ENCODE measurements at places on chromosomes 2 and 18.

DNA sequence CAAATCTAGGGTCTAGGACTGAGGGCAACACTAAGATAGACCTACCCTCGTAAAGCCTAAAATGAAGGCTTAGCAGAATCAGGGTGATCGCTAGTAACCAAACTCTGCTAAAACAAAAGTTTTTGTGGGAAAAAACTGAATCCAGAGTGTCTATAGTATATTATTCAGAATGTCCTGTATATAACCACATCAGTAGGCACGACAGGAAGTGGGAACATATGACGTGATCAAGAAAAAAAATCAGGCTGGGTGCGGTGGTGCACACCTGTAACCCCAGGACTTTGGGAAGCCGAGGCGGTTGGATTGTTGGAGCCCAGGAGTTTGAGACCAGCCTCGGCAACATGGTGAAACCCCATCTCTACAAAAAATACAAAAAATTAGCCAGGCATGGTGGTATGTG lies 106.1 kb downstream of the UGGT1 start:
- no peak for DNase-seq

DNA sequence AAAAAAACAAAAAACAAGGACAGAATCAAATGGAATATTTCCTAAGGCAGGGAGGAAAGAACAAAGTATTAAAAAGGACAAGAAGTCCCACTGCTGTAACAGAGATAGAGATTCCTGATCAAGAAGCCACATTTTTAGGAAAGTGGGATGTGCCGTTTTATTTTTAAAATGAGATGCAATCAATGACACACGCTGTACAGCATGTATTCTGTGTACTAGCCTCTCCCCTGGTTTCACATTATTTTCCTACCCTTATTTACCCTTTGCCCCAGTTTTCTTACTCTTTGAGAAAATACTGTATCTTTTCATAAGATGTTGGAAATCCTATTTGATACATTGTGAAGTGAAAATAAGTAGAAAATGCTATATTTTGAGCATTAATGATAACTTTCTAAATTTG lies 45.8 kb downstream of the E2F6 start:
- no peak for DNase-seq

DNA sequence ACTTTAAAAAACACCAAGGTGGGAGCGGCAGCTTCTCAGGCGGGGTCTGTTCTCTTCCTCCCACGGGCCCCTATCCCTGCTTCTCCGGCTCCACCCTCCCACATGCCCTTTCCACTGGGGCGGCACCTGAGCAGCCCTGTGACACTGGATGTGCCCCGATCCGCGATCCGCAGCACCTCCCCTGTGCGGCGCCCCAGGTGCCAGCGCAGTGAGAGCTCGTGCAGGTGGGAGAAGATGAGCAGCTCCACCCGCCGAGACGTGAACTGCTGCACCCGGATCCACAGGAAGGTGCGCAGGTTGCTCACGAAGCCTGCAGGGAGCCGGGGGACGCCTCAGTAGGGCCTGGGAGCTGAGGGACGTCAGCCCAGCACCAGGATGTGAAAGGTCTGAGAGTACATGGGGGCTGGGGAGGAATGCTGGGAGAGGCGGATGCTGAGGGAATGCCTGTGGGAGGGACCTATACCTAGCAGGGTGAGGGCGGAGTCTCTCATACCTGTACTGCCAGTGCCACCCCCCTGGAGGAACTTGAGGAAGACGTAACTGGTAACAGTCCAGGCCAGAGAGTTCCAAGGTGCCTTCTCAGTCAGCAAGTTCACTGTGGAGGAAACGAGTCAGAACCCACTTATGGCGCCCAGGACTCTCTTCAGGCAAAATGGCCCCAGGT lies 2.8 kb downstream of the ABCB6 start:
- no peak for DNase-seq

DNA sequence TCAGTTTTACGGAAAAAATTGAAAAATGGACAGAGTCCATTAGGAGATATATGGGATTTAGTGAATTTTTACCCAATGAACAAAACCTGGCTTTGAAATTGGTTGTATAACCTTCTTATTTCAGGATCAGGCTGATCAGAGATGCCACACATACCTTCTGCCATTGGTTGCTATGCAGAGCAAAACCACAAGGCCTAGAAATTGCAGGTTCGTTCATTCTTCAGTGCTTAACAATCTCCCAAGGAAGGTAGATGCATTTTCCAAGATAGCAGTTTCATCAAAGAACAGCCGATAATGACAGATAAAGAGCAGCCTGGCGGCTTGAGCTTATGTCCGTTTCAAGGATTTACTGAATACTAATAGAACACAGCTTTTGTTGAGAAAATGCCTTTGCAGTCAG lies 868.8 kb downstream of the EPHA4 start:
- DNase-seq: no peak

DNA sequence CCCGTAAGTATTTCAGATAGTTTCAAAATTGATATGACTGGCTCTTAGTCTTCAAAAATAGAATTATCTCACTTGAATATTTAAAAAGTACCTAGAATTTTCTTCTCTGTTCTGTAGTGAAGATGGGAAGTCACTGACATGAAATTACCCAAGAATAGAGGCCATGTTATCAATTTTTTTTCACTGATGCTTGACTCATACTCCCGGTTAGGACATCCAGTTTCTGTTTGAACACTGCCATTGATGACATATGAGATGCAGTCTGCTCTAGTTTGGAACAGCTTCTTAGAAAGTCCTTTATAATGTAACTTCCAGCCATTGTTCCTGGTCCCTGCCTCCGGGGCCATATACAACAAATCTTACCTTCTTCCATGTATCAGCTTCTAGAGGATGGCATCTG lies 26.0 kb downstream of the MAP3K20 start:
- no peak for DNase-seq

- no peak for DNase-seq
Observed at GRCh38 chr18:31685097-31686082, 1.0 kb upstream of the B4GALT6 start.

GRCh38 chr2:230129343-230129742 lies 60.6 kb upstream of the SLC16A14 start:
- DNase-seq: no peak

GRCh38 chr18:28189400-28190239 lies 12.7 kb upstream of the CDH2 start:
- DNase-seq: no peak

GRCh38 chr2:65129286-65129825 lies 550 bp downstream of the RAB1A start:
- no peak for DNase-seq

- no peak for DNase-seq
Observed at GRCh38 chr2:239762655-239763269, 262.4 kb downstream of the NDUFA10 start.

DNA sequence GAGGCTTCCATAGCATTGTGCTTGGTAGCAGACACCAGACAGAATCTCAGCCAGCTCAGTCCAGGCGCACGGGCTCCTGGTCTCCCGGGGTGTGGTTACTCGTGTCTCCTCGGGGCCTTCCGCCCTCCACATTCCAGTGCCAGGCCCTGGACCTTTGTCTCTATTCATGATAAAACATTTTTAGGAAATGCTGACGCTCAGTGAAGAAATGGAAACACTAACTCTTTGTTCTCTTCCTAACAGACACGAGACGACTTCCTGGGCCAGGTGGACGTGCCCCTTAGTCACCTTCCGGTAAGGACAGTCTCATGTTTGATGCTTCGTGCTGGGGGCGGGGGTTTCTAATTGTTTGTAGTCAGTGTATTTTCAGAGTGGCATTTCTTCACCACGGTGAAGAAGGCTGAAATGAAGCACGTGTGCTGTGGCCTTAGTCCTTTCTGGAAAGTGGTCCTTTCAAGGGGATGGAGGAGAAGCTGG lies 271.8 kb downstream of the NEDD4L start:
- DNase-seq: no peak

DNA sequence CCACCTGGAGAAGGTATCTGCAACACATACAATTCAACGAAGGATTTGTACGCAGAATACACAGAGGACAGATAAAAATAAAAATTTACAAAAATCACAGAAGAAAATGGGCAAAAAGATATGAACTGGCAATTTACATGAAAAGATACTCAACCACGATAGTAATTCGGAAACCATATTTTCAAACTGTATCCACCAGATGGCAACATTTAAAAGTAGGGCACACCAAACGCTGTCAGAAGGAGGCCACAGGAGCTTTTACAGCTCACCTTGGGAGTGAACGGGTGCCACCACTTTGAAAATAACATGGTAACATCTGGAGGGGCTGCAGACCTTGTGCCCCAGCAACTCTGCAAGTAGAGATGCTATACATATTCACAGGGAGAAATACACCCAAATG lies 9.8 kb downstream of the KIF1A start:
- no peak for DNase-seq

GRCh38 chr2:128986867-128987268 lies 668.2 kb upstream of the HS6ST1 start:
- DNase-seq: no peak

GRCh38 chr2:18067588-18068384 lies 189.3 kb downstream of the KCNS3 start:
- no peak for DNase-seq

- no peak for DNase-seq
Observed at GRCh38 chr2:237253046-237253702, 160.8 kb downstream of the COL6A3 start.

GRCh38 chr2:128686881-128687555 lies 368.4 kb upstream of the HS6ST1 start:
- DNase-seq: no peak
